ENCODE measurements at places on chromosomes 6 and 20.
A peak's percentile ranks its signal among the peaks of the same experiment; 100 is the strongest.

GRCh38 chr6:27863962-27864905 is 48.0 kb downstream of the OR2B2 start:
- no peaks in the 10 kb centered on the region for H3K27me3 ChIP-seq
- no peak overlapping the region for H3K4me3 ChIP-seq
- H3K4me1 ChIP-seq = peaks cover 11% of the 10 kb centered on the region
- DNase-seq = no peak

DNA sequence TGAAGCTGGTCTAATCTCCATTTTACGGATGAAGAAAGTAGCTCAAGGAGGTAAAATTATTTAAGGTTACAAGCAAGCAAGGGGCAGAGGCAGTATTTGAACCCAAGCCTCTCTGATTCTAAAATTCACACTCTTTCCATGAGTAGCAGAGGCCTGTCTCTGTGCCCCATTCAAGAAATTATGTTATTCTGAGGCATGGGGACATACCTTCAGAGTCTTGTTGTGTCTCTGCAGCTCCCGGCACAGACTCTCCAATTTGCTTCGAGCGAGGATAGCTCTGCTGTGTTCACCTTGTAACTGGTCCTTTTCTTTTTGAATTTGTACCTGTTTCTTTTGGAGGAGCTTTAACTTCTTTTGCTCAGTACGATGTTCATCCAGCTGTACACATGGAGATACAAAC is 21.5 kb downstream of the TXLNB start:
- H3K27me3 ChIP-seq = no peaks in the 10 kb centered on the region
- DNase-seq = no peak
- no peak overlapping the region for H3K4me3 ChIP-seq
- H3K36me3 ChIP-seq = no peaks in the 10 kb centered on the region
- H3K27ac ChIP-seq = no peak overlapping the region

GRCh38 chr6:168136622-168137021 is 57.6 kb upstream of the FRMD1 start:
- H3K27me3 ChIP-seq = no peaks in the 10 kb centered on the region
- H3K27ac ChIP-seq = no peak overlapping the region
- H3K4me1 ChIP-seq = peaks cover 13% of the 10 kb centered on the region
- H3K36me3 ChIP-seq = no peaks in the 10 kb centered on the region
- DNase-seq = no peak

- peak overlapping the region; percentile 44 for H3K4me3 ChIP-seq
- H3K4me1 ChIP-seq = peaks cover 12% of the 10 kb centered on the region
- H3K27me3 ChIP-seq = peaks cover 96% of the 10 kb centered on the region
- no peak overlapping the region for H3K27ac ChIP-seq
- peak; percentile 25 for DNase-seq
- no peaks in the 10 kb centered on the region for H3K36me3 ChIP-seq
These were observed 296.1 kb downstream of the TFAP2C start for GRCh38 chr20:56925082-56925830.

GRCh38 chr6:42148058-42148457 is 5.6 kb upstream of the C6orf132 start:
- no peaks in the 10 kb centered on the region for H3K27me3 ChIP-seq
- no peak overlapping the region for H3K4me3 ChIP-seq
- no peaks in the 10 kb centered on the region for H3K36me3 ChIP-seq
- H3K4me1 ChIP-seq = peaks cover 4% of the 10 kb centered on the region
- no peak overlapping the region for H3K27ac ChIP-seq

GRCh38 chr6:28251661-28252008 is 434 bp downstream of the ZKSCAN4 start:
- peaks cover 5% of the 10 kb centered on the region for H3K4me1 ChIP-seq
- peak overlapping the region; percentile 81 for H3K4me3 ChIP-seq
- H3K36me3 ChIP-seq = peaks cover 28% of the 10 kb centered on the region

GRCh38 chr20:19423097-19423899 is 210.9 kb downstream of the SLC24A3 start:
- no peak overlapping the region for H3K4me3 ChIP-seq
- H3K27me3 ChIP-seq = no peaks in the 10 kb centered on the region
- DNase-seq = no peak

DNA sequence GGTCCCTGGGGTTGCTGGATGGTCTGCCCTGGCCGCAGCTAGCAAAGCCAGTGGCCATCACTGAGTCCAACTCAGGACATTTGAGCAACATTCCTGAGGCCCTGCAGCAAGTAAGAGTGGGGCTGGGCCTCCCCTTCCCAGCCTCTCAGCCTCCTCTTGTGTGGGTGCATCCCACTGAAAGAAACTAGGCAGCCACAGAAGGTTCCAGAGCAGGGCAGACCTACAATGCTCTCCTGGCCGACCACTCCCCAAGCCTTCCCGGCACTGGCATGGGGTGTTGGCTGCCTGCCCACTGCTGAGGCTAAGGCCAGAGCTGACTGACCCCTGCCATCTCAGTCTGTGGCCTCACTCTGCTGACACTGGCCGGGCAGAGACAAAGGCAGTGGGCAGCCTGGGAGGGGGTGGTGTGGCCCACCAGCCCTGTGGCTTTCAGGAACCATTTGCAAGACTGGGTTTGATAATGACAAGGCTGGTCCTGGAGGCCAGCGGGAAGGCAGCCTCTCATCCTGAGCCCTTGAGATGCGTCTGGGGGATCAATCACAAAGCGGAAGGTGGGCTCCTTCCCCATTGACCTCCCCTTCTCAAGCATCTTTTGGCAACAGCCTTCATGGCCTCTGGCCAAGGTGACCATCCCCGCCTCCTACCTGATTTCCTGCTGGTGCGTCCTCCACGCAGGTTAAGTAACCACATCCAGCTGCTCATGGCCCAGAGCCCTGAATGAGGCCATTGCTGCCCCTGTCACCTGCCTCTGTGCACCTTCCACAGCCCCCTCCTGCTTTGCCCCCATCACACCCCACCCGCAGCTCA is 9.6 kb downstream of the DLGAP4 start:
- H3K36me3 ChIP-seq = no peaks in the 10 kb centered on the region
- no peak overlapping the region for H3K27ac ChIP-seq
- H3K4me3 ChIP-seq = no peak overlapping the region
- H3K27me3 ChIP-seq = peaks cover 80% of the 10 kb centered on the region

GRCh38 chr20:35972462-35972861 is 4.1 kb downstream of the CNBD2 start:
- no peak overlapping the region for H3K27ac ChIP-seq
- H3K4me1 ChIP-seq = no peaks in the 10 kb centered on the region
- H3K36me3 ChIP-seq = no peaks in the 10 kb centered on the region
- no peak for DNase-seq
- H3K27me3 ChIP-seq = peaks cover 16% of the 10 kb centered on the region

GRCh38 chr6:81126150-81126549 is 626.3 kb downstream of the TENT5A start:
- no peaks in the 10 kb centered on the region for H3K4me1 ChIP-seq
- H3K4me3 ChIP-seq = peak overlapping the region; percentile 70
- peak; percentile 5 for DNase-seq
- H3K27ac ChIP-seq = no peak overlapping the region
- no peaks in the 10 kb centered on the region for H3K36me3 ChIP-seq
- no peaks in the 10 kb centered on the region for H3K27me3 ChIP-seq

GRCh38 chr20:31708736-31709534 is 13.7 kb downstream of the BCL2L1 start:
- no peak overlapping the region for H3K4me3 ChIP-seq
- H3K36me3 ChIP-seq = peaks cover 44% of the 10 kb centered on the region
- H3K4me1 ChIP-seq = peaks cover 49% of the 10 kb centered on the region
- DNase-seq = no peak

DNA sequence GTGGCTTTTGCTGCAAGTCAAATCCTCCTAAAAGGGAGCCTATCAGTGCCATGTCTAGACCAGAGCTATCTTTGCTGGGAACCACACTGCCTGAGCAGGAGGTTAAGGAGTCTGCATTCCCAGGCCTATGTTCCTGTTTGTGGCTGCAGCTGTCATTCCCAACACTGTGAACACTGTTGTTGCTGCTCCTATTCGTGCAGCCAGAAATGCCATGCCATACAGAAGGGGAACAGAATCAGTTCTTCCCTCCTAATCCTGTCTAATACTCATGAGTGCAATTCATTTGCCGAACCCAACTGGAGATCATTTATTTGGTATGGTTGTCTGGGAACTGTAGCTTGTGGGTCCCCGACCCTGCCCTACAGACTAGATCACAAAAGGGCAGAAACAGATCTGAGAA is 406.5 kb upstream of the GJE1 start:
- no peaks in the 10 kb centered on the region for H3K36me3 ChIP-seq
- H3K27me3 ChIP-seq = no peaks in the 10 kb centered on the region
- H3K4me3 ChIP-seq = no peak overlapping the region
- no peak overlapping the region for H3K27ac ChIP-seq

GRCh38 chr6:153208706-153209105 is 77.6 kb upstream of the RGS17 start:
- H3K4me3 ChIP-seq = no peak overlapping the region
- H3K4me1 ChIP-seq = no peaks in the 10 kb centered on the region
- no peak for DNase-seq
- H3K27me3 ChIP-seq = no peaks in the 10 kb centered on the region
- H3K27ac ChIP-seq = no peak overlapping the region
- H3K36me3 ChIP-seq = no peaks in the 10 kb centered on the region

GRCh38 chr20:10662151-10662550 is 11.6 kb downstream of the JAG1 start:
- peaks cover 53% of the 10 kb centered on the region for H3K36me3 ChIP-seq
- no peak for DNase-seq
- H3K4me3 ChIP-seq = no peak overlapping the region
- H3K27me3 ChIP-seq = no peaks in the 10 kb centered on the region
- H3K4me1 ChIP-seq = peaks cover 29% of the 10 kb centered on the region

- no peaks in the 10 kb centered on the region for H3K36me3 ChIP-seq
- DNase-seq = no peak
- H3K4me1 ChIP-seq = peaks cover 8% of the 10 kb centered on the region
- no peak overlapping the region for H3K4me3 ChIP-seq
These were observed 29.6 kb downstream of the PMEPA1 start for GRCh38 chr20:57680131-57680716.

DNA sequence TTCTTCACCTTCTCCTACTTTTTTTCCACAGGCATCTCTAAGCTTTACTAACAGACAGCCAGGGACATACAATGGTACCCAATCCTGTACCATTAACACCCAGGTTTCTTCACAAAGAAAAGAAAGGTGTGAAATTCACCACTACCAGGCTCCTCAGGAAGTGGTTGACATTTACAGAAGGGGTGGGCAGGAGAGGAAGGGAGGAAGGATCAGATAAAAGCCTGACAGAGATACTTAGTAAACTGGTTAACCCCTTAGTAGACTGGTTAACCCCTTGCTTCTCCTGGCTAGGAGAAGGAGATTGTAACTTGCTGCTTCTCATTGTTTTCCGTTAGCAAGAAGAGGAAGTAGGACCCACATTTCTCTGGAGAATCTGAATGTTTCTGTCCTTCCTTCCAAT is 7.2 kb downstream of the SAMD3 start:
- no peaks in the 10 kb centered on the region for H3K36me3 ChIP-seq
- no peak overlapping the region for H3K4me3 ChIP-seq
- H3K4me1 ChIP-seq = no peaks in the 10 kb centered on the region
- DNase-seq = no peak

- no peaks in the 10 kb centered on the region for H3K36me3 ChIP-seq
- H3K4me3 ChIP-seq = no peak overlapping the region
- no peak overlapping the region for H3K27ac ChIP-seq
- no peaks in the 10 kb centered on the region for H3K27me3 ChIP-seq
These were observed 104.0 kb upstream of the EPHA7 start for GRCh38 chr6:93523365-93523764.

GRCh38 chr6:82017288-82017687 is 230.3 kb downstream of the IBTK start:
- no peak overlapping the region for H3K4me3 ChIP-seq
- peak overlapping the region; percentile 28 for H3K27ac ChIP-seq
- H3K27me3 ChIP-seq = no peaks in the 10 kb centered on the region
- H3K4me1 ChIP-seq = no peaks in the 10 kb centered on the region

DNA sequence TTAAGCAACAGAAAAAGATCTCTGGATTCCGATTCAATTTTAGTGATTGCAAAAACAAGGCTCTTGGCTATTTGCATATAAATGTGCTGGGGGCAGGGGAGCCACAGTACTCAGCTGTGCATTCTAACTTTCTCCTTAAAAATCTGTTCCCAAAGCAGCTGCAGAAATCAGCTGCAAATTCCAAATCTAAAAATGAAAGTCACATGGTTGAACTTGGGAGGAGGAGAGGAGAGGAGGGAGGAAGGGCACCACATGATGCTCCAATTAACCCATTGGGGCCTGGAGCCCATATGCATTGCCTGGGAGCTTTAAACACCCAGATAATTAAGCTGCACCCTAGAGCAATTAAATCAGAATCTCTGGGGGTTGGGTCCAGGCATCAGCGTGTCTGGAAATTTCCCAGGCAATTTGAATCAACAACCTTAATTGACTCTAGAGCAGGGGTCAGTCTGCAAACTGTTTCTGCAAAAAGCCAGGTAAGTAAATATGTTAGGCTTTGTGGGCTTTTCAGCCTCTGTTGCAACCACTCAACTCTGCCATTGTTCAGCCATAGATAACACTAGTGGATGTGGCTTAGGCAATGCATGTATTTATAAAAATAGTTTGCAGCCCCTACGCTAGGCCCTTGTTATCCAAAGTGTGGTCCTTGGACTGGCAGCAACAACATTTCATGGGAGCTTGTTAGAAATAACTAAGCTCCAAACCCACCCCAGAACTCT is 508.1 kb downstream of the KIF16B start:
- H3K27me3 ChIP-seq = no peaks in the 10 kb centered on the region
- DNase-seq = no peak
- no peaks in the 10 kb centered on the region for H3K36me3 ChIP-seq
- no peak overlapping the region for H3K27ac ChIP-seq

DNA sequence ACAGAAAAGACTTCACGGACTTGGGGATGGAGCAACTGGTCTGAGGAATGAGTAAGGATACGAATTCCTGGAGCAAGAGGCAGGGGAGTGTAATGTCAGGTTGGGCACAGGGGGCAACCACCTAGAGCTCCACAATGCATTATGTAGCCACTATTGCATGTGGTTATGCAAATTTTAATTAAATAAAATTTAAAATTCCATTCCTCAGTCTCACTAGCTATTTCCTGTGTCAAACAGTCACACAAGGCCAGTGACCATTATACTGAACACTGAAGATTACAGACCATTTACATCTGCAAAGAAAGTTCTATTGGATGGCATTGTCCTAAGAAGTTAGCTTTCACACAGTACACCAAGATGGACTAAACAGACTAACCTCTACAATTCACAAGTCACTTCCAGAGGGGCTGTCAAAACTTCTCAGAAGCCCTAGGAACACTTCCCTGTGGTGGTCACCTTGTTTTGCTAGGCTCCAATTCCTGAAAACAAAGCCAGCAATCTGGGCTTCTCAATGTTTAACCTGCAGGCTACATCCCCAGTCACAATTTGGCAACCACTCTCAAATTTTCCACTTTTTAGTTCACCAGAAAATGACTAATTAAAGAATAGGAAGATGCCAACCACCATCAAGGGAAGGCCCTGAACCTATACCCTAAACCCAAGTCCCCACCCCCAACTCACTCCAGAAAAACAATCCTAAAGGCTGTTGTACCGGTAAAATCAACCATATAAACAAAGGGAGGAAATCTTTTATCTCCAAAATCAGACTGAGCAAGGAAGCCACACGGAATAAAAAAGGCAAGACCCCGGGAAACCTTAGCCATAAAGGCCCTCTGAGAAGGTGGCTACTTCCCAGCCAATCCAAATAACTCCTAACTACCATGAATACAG is 34.2 kb upstream of the C20orf203 start:
- H3K27me3 ChIP-seq = no peaks in the 10 kb centered on the region
- H3K4me3 ChIP-seq = no peak overlapping the region
- peaks cover 11% of the 10 kb centered on the region for H3K36me3 ChIP-seq
- H3K27ac ChIP-seq = no peak overlapping the region
- no peaks in the 10 kb centered on the region for H3K4me1 ChIP-seq
- peak; percentile 18 for DNase-seq

- H3K27me3 ChIP-seq = no peaks in the 10 kb centered on the region
- no peak overlapping the region for H3K4me3 ChIP-seq
- no peak for DNase-seq
- H3K36me3 ChIP-seq = no peaks in the 10 kb centered on the region
- no peak overlapping the region for H3K27ac ChIP-seq
These were observed 147.5 kb downstream of the THBS2 start for GRCh38 chr6:169106176-169106575.

All from mesenchymal stem cell (in vitro differentiated cells and primary cell).